A549 (cell line): ENCODE measurements at places on chromosomes 6 and 20. TPM values are rescaled to one million over a fixed set of nuclear protein-coding genes. Genes with fewer than 3 reads are reported as not detected.

The VWA7 gene
- polyA plus RNA-seq: 0.95 to 1.1 TPM (median 0.98 TPM) in 3 replicates

The SMAP1 gene
- polyA plus RNA-seq: 14.5 to 15.9 TPM (median 15.6 TPM) in 3 replicates

The MUCL3 gene
- polyA plus RNA-seq: 0.03 to 0.08 TPM (median 0.04 TPM) in 3 replicates

The SLC22A2 gene
- 0.04 TPM in 1 of 3 replicates, not detected in the others for polyA plus RNA-seq

The NPBWR2 gene
- polyA plus RNA-seq: not detected in 3 replicates

GRCh38 chr6:10529231-10529801 lies 8.2 kb downstream of the GCNT2 start:
- no peak for DNase-seq

GRCh38 chr6:51866867-51867266 lies 220.5 kb downstream of the PKHD1 start:
- DNase-seq: no peak

DNA sequence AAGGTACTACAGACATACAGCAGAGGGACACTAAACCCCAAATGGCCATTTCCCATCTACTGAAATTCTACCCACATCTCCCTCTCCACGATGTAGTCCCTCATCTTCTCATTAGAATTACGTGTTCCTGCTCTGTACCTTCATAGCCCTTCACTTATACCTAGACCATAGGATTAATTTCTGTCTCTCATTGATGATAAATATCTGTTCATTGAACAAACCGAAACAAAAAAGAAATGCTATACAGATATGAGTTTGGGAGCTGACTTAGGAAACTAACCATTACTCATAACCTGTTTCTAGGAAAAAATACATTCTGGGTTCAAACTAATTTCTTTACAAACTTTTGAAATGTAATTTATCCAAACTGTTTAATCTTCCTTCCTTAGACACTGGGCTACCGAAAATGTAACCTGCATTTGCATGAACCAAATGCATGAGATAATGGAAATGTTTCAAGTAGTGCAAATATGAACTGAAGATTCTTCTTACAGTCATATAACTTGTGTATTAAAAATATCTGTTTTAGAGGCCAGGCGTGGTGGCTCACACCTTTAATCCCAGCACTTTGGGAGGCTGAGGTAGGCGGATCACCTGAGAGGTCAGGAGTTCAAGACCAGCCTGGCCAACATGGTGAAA lies 85.3 kb downstream of the GJA10 start:
- DNase-seq: no peak

GRCh38 chr6:33828764-33829731 lies 25.2 kb upstream of the MLN start:
- no peak for DNase-seq

GRCh38 chr6:42250274-42250931 lies 32.7 kb upstream of the MRPS10 start:
- no peak for DNase-seq

GRCh38 chr20:45011108-45011526 lies 44.8 kb downstream of the STK4 start:
- peak; percentile 46 for DNase-seq

DNA sequence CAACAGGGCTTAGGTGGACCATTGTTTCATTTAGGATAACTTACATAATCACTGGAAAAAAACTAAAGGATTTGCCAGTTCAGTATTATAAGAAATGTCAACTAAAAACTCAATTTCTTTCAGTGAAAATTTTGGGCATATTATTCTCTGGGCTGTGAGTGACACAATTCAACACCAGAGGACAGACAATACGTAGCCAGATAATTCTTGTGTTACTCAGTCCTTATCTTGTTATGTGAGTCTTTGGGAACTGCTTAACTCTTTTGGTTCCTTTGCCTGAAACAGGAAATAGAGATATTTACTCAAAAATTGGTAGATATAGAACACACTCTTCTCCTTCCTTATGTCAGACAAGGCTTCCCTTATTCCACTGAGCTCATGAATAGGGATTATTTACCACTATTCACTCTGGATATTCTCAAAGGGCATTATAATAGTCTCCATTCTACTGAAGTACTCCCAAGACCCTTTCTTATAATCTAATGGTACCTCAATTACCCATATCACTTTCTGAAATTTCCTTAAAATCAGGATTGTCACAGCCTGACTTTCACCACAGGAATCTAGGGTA lies 4.9 kb upstream of the BEND6 start:
- DNase-seq: no peak
